Stimulated activated CD8-positive, alpha-beta memory T cell treated with anti-CD3 and anti-CD28 coated beads, Interleukin-4, amount 100 ng/mL, for 4 hours (primary cell): ENCODE measurements at places on chromosomes 7 and 10.

- DNase-seq: no peak
These were observed 21.0 kb downstream of the ANXA11 start for GRCh38 chr10:80184291-80184690.

- no peak for DNase-seq
These were observed 384.1 kb upstream of the CNTNAP2 start for GRCh38 chr7:145732521-145732920.

DNA sequence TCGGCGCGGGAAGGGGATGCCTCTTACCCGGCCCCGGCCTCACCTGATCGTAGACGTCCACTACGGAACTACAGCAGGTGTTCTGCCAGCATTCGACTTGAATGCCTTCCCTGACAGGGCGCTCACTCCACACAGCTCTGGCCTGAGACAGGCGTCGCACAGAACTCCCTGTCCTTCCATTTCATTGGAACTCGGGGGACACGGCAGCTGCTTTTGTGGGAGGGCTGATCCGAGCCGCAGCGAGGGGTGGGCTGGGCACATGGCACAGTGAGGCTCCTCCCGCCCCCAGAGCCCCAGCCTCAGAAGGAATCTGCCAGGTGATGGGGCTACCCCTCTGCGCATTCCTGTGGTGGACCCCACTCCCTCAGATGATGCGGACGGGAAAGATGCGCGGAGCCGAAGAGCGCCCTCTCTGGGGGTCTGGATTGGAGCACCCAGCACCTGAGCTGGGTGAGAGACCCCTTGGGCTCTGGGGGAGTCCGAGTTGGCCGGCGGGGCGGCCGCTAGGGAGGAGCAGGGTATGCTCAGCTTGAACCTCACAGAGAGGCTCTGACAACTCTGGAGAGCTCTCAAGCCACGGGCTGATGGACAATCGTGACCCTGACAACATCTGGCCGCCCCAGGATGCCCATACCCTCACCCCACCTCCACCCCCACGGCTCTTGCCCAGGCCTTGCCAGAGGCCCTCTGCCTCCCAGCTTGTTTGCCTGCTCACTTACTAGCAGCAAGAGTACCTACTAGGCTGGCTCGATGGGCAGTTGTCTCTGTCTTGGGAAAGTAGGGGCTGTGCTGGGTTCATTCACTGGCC is 36.6 kb downstream of the RASGEF1A start:
- DNase-seq: no peak

DNA sequence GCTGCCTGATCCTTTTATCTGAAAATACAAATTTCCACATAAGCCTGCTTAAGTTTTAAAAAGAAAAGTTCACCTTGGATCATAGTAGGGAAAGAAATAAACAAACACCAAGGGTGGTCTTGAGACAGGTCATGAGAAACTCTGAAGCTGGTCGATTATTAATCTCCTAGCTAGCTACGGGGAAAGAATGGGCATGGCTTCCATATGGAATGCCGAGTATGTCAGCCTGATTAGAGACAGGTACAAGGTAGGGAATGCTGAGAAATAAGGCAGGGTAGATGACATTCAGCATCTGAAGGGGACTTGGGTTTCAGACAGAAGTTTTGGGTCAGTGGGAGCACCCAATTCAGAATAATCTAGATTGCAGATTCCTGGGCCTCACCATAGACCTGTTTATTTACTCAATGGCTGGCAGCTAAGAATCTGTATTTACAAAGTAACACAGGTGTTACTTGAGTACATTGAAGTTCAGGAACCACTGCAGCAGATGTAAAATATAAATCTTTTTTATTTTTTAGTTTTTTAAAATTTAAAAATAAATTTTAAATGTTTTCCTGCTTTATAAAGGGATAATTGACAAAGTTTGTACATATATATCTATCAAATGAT is 49.0 kb downstream of the SCIN start:
- no peak for DNase-seq

- DNase-seq: no peak
These were observed 367.6 kb upstream of the MGMT start for GRCh38 chr10:129099486-129099885.

DNA sequence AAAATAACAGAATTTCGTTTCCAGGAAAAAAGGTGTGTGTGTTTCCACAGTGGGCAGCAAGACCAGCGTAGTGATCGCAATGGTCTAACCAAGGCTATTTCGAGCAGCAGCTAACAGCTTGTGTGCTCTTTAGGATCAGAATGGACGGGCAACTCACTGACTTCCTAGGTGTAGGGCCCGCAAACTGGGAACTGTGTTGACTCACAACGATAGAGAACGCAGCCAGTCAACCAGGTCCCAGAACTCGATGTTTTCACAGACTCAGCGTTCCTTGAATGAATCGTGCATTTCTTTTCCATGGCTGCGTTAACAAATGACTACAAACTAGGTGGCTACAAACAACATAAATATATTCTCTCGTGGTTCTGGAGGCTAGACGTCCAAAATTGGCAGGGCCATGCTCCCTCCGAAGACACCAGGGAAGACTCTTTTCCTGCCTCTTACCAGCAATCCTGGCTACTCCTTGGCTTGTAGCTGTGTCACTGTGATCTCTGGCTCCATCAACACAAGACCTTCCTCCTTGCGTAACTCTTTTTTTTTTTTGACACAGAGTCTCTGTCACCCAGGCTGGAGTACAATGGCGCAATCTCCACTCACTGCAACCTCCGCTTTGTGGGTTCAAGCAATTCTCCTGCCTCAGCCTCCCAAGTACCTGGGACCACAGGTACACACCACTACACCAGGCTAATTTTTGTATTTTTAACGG is 39.1 kb downstream of the PODXL start:
- DNase-seq: no peak

GRCh38 chr10:5448333-5449001 is 36.1 kb downstream of the NET1 start:
- DNase-seq: no peak

DNA sequence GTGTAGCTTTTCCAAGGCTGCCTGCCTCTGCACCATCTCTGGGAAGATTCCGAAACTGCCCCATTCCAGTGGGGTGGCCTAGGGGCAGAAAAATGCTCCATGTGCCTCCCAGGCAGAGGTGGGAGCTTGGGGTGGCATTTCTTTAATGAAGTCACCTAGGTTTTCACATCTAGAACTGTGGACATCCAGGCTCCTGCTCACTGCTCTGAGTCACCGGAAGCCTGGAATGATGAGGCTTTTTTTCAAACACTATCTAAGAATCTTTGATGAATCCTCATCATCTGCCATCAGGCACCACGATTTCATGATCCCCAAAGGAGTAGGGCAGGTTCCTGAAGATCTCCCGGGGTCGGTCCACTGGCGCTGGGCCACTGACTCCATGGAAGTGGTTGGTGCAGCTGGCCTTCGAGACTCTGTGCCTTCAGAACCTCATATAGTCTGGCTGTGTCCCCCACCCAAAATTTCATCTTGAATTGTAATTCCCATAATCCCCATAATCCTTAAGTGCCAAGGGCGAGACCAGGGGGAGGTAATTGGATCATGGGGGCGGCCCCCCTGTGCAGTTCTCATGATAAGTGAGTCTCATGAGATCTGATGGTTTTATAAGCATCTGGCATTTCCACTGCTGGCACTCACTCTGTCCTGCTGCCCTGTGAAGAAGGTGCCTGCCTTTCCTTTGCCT is 37.1 kb downstream of the MTURN start:
- no peak for DNase-seq

DNA sequence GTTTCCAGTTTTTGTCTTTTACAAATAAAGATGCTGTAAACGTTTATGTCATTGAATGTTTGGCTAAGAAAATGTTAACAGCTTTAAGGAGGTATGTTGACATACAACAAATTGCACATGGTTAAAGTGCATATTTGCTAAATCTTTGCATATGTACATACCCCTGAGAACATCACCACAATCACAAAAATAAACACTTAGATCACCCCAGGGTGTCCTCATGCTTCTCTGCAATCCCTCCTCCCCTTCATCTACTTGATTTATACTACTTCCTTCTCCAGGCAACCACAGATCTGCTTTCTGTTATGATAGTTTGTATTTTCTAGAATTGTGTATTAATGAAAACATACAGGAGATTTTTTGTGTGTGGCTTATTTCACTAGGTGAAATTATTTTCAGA is 209.5 kb downstream of the GLRX3 start:
- no peak for DNase-seq

GRCh38 chr10:100470367-100470766 is 7.6 kb downstream of the WNT8B start:
- DNase-seq: no peak

DNA sequence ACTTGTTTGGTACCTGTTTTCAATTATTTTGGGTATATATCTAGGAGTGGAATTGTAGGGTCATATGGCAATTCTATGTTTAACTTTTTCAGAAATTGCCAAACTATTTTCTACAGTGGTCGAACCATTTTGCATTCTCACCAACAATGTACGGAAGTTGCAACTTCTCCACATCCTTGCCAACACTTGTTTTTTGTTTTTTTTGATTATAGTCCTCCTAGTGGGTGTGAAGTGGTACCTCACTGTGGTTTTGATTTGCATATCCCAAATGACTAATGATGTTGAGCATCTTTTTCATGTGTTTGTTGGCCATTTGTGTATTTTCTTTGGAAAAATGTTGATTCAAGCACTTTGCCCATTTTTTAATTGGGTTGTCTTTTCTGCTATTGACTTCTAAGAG is 122.1 kb downstream of the RPS24 start:
- no peak for DNase-seq

GRCh38 chr10:75335191-75335590 is 66.4 kb downstream of the ZNF503 start:
- no peak for DNase-seq

GRCh38 chr10:121694327-121694965 is 96.2 kb upstream of the FGFR2 start:
- no peak for DNase-seq

DNA sequence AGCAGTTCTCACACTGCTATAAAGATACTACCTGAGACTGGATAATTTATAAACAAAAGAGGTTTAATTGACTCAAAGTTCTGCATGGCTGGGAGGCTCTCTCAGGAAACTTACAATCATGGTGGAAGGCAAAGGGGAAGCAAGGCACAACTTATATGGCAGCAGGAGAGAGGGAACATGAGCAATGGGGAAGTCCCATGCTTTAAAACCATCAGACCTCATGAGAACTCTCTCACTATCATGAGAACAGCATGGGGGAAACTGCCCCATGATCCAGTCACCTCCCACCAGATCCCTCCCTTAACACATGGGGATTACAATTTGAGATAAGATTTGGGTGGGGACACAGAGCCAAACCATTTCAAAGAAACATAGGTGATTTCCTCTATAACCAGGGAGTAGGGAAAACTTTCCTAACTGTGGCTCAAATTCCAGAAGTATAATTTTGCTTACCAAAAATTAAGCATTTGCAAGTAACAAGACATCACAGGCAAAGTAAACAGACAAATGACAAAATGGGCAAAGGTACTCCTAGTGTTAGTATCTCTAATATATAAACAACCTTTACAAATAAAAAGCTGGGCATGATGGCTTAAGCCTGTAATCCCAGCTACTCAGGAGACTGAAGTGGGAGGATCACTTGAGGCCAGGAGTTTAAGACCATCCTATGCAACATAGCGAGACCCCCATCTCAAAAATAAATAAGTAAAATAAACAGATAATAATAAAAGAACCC is 88.0 kb downstream of the KBTBD2 start:
- no peak for DNase-seq

GRCh38 chr10:54496852-54497251 is 304.2 kb downstream of the PCDH15 start:
- no peak for DNase-seq

DNA sequence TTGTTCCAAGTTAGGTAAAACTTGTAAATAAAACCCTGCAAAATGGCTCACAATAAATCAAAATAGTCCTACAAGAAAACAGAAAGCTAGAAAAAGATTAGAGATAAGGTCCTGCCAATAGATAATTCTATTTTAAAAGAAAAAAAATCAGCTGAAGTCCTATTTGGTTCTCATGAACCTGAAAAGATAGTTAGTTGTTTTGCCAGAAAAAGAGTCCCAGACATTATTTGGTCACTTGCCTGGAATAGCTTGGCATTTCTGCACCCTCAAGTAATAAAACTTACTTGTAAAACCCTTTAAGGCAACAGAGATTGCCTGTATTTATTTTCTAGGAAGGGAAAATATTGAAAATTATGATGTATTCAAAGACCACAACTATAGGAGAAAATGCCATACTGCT is 47.7 kb downstream of the LRRN3 start:
- DNase-seq: no peak

DNA sequence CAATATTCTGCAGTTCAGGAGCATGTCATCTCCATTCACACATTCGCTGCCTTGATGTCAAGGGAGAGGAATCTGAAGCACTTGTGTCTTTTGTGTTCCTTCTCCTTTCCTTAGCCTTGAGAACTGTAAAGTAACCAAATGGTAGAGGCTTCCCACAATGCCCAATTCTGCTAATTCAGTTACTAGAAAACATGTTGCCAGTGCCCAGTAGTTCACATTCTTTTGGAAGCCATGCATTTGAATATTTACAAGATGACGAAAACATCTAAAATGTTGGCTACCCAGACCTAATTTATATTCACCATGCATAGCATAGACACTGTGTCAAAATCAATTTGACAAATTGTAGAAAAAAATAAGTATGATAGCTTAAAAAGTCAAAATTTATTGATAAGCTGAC is 852.7 kb upstream of the PHF14 start:
- no peak for DNase-seq

- no peak for DNase-seq
These were observed 126.0 kb upstream of the WNT16 start for GRCh38 chr7:121202834-121203233.

- DNase-seq: no peak
These were observed 23.9 kb downstream of the KLF6 start for GRCh38 chr10:3761021-3761686.

- no peak for DNase-seq
These were observed 71.5 kb downstream of the CLEC2L start for GRCh38 chr7:139594911-139595476.

DNA sequence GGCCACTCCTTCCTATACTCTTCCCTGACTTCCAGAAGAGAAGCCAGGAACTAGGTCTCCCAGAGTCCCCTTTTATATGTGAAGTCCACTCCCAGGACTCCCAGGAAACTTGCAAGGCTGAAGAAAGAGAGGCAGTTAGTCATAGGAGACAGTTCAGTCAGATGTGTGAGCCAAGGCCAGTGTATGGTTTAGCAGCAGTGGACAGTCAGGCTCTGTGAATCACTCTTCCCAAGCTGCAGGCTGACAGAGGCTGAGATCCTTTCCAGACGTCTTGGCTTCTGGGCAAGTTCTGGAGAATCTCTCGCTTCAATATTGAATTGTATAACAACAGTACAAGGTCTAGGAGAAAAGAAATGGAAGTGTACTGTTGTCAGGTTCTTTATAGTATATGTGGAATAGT is 26.9 kb downstream of the BLVRA start:
- DNase-seq: no peak

DNA sequence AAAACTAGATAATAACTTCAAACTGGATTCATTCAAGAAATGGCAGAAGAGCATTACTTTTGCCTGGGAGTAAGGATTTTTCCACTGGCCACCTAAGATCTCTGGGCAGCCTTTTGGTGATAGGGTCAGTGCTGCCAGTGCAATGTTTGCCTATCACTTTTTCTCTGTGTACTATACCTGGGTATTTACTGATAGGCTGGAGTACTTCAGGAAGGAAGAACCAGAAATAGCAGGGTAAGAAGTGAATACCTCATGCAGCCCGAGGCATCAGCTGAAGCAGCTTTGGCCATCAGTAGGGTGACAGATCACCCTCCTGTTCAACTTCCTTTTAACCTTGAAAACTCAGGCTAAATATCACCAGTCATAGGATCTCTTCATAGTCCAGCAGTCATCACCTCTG is 5.5 kb upstream of the PAPSS2 start:
- no peak for DNase-seq

GRCh38 chr10:96968682-96969423 is 136.8 kb downstream of the LCOR start:
- DNase-seq: no peak

- no peak for DNase-seq
These were observed 4.0 kb upstream of the ADIRF start for GRCh38 chr10:86964061-86964846.
